ENCODE measurements at places on chromosomes 5 and 9. TPM values are rescaled to one million over a fixed set of nuclear protein-coding genes. Genes with fewer than 3 reads are reported as not detected.

ANKRD34B gene
- 0.17 TPM for total RNA-seq

SPATA31A1 gene
- not detected for total RNA-seq

PCDHB13 gene
- 7.4 TPM for total RNA-seq

FAM78A gene
- 2.0 TPM for total RNA-seq

ST8SIA4 gene
- total RNA-seq: 5.5 TPM

C5orf46 gene
- not detected for total RNA-seq

TAS2R1 gene
- 0.22 TPM for total RNA-seq

RANBP6 gene
- total RNA-seq: 20.8 TPM

SLC36A2 gene
- not detected for total RNA-seq

NOTCH1 gene
- total RNA-seq: 130 TPM

PDLIM4 gene
- total RNA-seq: 14.3 TPM

TMEM252 gene
- total RNA-seq: not detected

RXRA gene
- total RNA-seq: 64.8 TPM

MYORG gene
- 8.8 TPM for total RNA-seq

PCDHGA9 gene
- 1.8 TPM for total RNA-seq

HAND1 gene
- total RNA-seq: 0.44 TPM

LRSAM1 gene
- 28.5 TPM for total RNA-seq

XRCC4 gene
- 13.1 TPM for total RNA-seq

VAV2 gene
- 82.8 TPM for total RNA-seq

GRXCR2 gene
- total RNA-seq: not detected

COL15A1 gene
- total RNA-seq: not detected

SPATA31C1 gene
- total RNA-seq: not detected

ZNF608 gene
- 148 TPM for total RNA-seq

FAM120A gene
- total RNA-seq: 59.3 TPM

CCDC183 gene
- total RNA-seq: 9.0 TPM
